IMR-90 (cell line): ENCODE measurements at places on chromosomes 6 and 20. TPM values are rescaled to one million over a fixed set of nuclear protein-coding genes. Genes with fewer than 3 reads are reported as not detected.

DNA sequence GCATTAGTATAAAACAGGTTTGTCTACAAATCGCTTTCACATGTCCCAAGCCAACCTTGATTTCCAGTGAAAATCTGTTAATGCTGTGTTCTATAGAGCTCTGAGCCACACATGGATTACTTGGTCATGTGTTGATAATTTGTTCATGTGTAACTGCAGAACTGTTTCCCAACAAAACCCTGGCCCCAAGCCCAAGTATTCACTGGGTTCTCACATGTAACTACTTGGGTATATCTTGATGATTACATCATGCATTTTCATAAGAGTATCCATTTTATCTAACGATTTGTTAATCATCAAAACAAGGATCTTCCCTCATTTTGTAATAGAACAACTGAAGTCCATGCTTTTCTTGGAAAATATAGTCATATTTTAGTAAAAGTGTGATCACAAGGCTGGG lies 657.6 kb downstream of the PRKN start:
- no peak for DNase-seq

GRCh38 chr6:5989141-5989723 lies 17.5 kb downstream of the NRN1 start:
- DNase-seq = no peak

- DNase-seq = no peak
Observed at GRCh38 chr6:16660157-16660497, 101.1 kb downstream of the ATXN1 start.

DNA sequence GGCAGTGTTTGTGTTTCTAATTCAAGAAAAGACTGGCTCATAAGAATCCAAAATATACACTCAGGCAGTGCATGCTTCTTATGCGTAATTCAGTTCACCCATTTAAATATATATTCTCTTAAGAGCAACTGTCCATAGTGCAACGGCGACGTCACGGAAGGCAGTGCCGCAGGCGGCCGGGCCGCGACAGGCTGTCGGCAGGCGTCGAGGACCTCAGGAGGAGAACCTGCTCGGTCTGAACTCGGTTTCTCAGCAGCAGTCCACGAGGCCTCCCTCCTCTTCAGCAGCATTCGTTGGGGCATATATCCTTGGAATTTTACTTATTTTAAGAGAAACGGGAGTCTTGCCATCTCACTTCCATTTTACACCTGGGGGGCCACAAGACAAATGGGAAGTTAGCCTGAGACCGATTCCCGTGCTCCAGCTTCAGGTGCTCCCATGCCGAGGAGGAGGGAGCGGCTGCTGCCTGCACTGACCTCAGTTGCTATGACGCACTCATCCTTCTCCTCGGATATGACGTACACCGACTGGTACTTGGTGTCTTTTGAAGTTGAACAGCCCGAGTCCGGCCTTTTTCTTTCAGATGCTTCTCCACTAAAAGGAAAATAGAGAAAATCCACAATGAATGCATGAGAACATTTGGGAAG lies 8.2 kb downstream of the DLL1 start:
- no peak for DNase-seq

DNA sequence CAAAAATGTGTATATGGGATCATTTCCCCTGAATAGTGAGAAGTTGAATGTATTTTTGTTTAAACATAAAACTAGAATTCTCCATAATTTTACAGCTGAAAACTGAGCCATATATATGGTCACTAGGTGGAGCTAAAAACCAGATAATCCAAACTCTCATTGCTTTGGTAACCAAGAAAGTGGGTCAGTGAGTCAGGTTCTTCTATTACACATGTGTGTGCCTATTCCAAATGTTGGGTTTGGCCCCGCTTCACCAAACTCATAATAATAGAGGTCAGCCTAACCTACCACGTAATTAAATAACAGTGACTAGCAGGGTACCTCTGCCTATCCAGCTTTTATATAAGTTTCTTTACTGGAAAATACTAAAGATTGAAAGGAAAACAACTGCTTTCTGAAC lies 19.3 kb upstream of the RNGTT start:
- DNase-seq = peak; percentile 79

- peak; percentile 62 for DNase-seq
Observed at GRCh38 chr20:35269055-35269781, 8.7 kb downstream of the MMP24OS start.

- no peak for DNase-seq
Observed at GRCh38 chr6:152846825-152847224, 96.2 kb downstream of the VIP start.

DNA sequence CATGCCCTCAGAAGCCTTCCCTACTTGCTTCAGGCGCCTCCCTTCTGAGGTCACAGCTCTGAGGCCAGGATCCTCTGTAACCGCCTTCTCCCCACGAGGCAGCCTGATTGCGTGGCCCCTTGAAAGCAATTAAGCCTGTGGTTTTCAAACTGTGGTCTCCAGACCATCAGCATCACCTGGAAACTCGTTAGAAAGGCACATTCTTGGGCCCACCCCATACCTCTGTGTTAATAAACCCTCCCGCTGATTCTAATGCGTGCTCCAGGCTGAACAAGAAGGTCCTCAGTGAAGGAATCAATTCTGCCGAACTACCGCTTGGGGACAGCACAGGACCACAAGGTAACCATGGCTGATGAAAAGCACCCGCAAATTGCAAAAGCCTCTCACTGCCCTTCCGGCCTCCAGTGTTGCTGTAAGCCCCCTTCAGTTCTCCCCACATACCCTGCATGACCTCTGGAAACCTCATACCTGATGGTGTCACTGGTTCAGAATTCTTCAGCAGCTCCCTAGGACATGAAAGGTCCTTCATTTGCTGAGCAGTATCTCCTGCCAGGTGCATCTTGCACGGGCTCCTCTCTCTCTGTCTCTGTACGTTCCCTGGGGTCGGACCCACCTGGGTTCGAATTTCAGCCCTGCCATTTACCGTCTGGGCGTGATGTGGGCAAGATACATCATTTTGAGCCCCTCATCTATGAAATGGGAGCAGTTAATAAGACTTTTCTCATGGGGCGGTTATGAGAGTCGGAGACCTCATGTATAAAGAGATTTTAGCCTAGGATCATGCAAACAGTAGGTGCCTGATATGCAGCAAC lies 93.3 kb upstream of the RNF24 start:
- peak; percentile 88 for DNase-seq

DNA sequence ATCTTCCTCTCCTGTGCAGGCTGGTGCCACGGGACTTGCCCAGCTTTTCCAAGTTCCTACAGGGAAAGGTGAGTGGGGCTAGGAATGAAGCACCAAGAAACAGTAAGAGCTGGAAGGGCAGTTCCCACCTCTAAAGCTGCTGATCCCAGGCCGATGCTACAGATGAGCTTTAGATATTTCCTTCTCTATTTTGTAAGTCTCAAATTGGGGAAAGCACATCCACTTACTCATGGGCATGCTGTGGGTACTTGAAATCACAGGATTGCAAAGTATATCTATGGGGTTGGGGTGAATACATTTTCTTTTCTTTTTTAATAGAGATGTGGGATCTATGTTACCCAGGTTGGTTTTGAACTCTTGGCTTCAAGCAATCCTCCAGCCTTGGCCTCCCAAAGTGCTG lies 3.1 kb downstream of the ZBTB2 start:
- no peak for DNase-seq

DNA sequence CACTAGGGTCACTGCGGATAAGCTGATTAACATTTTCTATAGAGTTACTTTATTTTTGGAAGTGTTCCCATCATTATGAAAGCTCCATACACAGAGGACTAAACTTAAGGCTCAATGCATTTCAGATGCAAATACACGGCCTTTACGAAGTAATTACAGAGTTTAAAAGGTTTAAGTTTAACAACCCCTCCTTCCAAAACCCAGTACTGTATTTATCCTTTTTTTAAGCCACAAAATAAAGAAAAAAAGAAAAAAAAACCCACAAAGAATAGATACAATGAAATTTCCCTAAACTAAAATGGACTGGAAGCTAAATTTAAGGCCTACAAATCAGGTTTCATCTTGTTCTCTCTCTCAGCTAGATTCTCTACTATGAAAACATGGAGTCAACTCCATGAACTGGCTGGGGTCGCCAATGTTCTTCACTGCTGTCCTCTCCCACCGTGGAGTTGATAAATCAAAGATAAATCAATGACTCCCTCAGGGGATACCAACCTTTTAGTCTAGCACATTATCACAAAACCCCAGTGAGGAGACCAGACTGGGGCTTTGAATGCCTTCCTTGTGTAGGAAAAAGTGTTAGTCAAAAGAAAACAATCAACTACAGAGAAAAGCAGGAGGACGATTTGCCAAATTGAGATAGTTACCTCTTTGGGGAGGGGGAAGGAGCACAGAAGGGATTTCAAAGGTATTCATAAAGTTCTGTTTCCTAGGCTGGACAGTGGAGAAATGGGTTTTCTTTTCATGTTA lies 52.5 kb downstream of the TNFRSF21 start:
- DNase-seq = no peak

DNA sequence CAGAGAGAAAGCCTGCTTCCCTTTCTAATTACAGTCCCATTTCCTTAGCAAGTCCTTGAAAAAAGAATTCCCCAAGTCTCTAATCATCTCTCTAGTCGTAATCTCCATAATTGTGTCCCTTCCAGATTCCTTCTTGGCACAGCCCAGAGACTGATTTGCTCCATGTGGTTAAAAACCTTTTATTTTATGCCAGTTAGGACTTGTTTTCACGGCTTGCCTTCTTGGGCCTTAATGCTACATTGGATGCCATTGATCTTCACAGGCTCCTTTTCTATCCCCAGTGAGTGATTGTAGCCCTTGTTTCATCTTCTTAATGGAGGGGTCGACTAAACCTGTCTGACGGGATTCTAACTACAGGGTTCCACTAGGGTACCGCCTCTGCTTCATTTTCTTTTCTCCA lies 650.6 kb upstream of the ARID1B start:
- no peak for DNase-seq

DNA sequence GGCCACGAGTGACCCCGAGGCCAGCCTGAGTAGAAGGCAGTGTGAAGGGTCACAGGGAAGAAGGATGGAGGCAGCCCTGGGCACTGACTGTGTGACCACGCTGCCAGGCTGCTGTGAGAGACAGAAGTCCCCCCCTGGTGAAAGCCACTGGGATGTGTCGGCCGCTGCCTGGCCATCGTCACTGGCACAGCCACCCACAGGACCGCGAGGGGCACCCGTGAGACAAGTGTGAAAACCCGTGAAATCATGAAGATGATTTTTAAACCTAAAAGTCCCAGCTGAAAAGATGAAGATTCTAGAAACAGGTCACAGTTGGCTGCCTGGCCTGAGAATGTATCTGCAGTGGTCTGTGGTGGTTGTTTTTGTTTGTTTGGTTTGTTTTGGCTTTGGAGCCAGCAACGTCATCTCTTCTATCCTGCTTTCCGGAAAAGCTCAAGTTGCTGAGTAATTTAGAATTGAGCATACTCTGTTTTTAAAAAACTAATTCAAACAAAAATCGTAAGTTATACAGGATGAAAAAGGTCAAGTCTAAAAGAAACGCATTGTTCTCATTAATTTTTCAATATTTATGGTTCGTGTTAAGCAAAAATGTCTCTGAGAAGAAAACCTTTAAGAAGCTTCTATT lies 94.7 kb downstream of the HUS1B start:
- DNase-seq = no peak

DNA sequence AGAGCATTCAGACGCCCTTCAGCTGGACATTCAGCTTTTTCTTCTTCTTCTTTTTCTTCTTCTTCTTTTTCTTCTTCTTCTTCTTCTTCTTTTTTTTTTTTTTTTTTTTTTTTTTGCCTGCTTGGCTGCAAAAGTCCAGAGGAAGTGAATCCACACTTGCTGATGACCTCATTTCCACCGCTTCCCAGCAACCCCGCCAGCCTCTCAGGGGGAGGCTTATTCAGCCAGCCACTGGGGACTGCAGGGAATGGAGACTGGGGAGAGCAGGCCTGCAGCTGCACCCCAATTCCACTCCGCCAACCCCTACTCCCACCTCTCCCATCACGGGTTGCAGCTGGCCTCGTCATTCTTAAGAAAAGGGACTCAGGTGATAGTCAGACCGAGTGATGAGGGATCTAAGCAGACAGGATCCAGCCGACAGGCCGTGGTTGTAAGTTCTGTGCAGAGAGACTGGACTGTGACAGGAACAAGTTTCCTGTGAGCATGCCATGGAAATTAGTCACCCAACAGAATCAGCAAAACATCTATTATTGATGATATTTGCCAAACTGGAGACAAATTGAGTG lies 59.0 kb upstream of the QKI start:
- DNase-seq = peak; percentile 67

DNA sequence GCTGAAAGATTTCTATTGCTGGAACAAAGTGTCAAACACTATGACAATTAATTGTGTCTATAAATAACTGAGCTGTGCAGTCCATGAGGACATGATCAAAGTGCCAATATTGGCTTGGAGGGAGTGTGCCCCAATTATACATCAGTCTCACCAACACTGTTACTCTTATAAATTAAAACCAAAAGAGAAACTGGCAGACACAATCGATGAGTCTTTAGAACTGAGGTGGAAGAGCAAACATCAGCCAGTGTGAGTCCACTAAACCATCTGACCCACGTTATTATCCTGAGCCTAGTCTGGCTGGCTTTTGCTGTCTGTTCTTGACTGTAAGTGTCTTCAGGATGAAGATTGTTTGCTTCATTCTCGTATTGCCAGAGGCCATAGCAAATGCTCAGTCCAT lies 98.9 kb downstream of the OLIG3 start:
- no peak for DNase-seq

DNA sequence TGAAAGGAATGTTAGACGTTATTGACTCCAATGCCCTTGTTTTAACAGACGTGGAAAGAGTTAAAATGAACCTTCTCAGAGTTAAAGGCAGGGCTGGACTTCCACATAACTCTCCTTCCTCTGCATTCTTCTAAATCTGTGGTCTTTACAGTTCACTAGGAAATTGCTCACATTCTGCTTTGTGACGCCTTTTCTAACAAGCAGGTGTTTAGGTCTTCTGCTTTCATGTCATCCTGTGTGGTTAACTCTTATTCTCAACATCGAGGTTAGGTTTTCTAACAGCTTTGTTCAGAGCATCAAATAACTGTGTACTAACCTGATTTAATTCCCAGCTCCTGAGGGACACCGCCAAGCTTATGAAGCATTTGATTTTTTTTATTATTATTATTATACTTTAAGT lies 81.3 kb upstream of the NT5E start:
- DNase-seq = no peak

GRCh38 chr6:21831521-21832291 lies 238.2 kb downstream of the SOX4 start:
- peak; percentile 55 for DNase-seq

DNA sequence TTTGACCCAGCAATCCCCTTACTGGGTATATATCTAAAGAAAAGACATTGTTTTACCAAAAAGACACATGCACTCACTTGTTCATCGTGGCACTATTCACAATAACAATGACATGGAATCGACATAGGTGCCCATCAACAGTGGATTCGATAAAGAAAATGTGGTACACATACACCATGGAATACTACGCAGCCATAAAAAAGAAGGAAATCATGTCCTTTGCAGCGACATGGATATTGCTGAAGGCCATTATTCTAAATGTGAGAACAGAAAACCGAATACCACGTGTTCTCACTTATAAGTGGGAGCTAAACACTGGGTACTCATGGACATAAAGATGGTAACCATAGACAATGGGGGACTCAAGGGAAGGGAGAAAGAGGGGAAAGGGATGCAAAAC lies 222.3 kb downstream of the RNGTT start:
- no peak for DNase-seq

MUC22 gene
- total RNA-seq = not detected in 2 replicates

HSD17B8 gene
- 1.6 and 1.9 TPM in 2 replicates for total RNA-seq

BTN1A1 gene
- total RNA-seq = not detected in 2 replicates

STK35 gene
- 11.1 and 11.4 TPM in 2 replicates for total RNA-seq

BCAS4 gene
- total RNA-seq = 40.0 and 47.5 TPM in 2 replicates

PERP gene
- 7.7 and 11.7 TPM in 2 replicates for total RNA-seq

GJA1 gene
- total RNA-seq = 314 and 323 TPM in 2 replicates
